ENCODE measurements at places on chromosomes 6 and 20.

GRCh38 chr6:166492092-166492741, 94.3 kb downstream of the RAMACL start:
- no peak for DNase-seq

GRCh38 chr6:111724505-111724904, 118.8 kb upstream of the TRAF3IP2 start:
- DNase-seq: no peak

DNA sequence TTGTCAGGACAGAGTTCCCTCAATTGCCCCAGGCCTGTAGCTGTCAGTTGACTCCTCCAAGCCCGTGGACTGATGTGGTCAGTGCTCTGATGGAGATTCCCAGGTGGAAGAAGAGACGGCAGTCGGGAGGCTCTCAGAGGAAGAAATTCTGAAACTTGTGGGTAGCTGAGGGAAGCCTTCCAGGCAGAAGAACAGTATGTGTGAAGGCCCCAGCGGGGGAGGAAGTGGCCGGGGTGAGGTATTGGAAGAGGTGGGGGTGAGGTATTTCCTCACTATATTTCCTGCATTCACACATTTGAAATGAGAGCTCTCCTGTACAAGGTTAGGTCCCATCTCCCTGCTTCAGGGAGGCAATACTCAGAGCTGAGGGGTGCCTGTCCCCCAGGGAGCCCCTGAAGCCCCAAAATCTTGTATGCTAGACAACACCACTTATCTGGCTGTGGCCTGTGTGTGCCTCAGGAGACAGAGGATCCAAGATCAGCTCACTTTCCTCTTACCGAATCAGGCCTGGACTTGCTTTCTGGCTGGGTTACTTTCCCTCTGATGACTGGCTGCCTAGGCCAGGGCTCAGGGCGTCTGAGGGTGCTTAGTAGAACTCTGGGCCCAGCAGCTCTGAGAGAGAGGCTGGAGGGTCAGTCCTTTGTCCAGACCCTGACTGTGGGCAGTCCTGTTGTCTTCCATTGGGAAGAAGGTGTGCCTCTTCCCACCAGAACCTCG, 49.3 kb upstream of the MYL9 start:
- DNase-seq: no peak

DNA sequence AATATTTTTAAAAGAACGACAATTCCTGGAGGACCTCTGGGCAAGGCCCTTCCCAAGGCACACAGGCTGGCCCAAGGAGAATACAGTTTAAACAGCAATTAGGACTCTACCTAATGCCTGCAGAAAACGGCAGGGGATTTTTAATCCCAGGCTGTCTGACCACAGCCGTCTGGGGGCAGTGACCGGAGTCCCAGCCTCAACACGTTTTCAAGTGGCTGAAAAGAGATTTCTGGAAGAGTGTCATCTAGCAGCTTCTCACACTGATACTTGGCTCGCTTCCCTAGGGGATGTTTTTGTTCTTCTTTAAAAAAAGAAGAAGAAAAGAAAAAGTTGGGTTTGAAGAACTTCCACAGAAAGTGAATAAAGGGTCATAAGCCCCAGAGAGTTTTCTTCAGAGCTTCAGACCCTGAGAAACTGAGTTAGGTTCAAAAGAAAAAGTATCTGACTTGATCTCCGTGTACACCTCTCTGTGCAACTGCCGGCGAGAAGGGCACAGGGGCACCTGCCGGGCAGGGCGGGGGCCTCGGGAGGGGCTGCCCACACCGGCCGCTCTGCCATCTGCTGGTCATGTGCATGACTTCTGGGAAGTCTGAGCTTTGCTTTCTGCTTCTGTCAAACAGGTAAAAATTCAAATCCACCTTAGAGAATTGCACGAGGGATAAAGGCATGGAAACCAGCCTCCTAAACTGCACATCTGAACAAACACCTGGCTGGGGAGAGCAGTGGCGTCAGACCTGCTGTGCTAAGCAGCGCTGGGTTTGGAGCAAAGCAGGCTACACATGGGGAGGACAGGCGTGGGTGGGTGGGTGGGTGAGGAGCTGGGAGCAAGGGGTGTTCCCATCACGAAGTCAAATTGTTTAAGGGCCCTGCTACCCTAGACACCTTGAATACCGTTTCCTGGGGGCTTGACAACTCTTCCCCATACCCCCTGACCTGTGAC, 33.0 kb downstream of the RRBP1 start:
- DNase-seq: no peak

- DNase-seq: no peak
Measured at GRCh38 chr6:43746613-43747102, 23.4 kb upstream of the VEGFA start.

DNA sequence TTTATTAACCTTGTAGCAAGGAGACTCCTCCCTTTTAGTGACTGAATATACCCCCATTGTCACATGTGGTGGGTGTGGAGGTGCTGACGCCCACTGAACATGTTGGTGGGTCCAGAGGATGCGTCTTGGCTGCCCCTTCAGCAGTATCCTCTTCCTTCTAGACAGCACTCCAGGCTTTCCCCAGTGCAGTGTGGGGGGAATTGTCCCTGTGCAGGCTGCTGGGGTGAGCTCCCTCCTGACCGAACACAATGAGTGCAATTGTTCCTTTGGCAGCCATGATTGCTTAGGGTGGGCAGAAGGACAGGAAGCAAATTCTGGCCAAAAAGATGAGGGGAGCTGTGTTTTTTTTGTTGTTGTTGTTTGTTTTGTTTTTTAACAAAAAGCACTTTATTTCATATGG, 209.3 kb upstream of the PDE10A start:
- no peak for DNase-seq
